ENCODE measurements at places on chromosomes 12 and 14.

DNA sequence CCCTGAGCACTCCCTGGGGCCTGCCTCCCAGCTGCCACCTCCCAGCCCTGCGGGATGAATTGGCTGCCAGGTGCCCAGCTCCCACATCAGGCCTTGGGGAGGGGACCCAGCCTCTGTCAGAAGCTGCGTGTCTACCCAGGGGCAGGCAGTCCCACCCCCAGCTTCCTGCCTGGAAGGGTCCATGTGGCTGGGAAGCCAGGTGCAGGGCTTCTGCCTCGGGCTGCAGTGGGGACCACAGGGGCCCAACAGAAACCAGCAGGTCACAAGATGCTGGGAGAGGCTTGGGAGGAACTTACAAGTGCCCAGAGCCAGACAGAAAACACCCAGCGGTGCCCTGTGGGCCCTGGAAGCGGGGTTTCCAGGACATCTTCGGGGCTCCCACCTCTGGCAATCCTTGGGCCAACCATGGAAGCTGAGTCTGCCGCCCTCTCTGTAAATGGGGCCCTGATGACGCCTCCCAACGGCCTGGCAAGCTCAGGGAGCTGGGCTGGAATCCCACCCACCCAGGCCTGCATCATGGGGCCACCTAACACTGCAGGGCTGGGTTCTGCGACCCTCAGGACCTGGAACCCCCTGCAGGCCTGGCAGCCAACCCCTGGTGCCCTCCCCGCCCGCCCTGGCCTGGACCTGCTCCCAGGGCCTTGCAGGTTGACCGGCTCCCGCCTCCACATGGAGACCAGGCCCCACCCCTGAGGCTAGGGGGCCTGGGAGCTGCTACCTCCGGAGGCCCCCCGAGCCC, 36.6 kb downstream of the CCNK start:
- no peak for DNase-seq

DNA sequence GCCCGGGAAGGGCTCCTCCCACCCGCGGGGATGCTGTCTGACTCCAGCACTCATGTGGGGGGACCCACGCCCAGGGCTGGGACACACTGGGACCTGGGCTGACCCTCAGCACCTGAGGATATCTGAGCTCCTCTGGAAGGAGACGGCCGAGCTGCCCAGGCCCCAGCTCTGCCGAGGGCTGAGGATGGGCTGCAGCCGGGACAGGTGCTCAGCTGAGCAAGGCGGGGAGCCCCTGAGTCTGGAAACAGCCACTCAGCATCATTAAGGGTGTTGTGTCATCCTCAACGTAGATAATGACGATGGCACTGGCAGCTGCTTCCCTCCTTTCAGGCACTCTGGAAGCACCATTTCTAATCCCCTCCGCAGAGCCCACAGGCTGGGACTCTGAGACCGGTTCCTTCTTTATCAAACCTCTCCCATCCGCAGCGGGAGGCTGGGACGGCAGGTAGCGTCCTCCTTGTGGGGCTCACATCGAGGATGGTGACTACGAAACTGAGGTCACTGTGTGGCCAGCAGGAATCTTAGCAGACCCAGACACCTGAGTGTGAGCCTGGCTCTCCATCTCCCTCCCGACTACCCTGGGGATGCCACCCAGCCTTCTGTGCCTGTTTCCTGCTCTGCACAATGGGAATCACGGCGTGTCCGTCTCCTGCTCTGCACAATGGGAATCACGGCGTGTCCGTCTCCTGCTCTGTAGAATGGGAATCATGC, 26.7 kb upstream of the SFSWAP start:
- no peak for DNase-seq

DNA sequence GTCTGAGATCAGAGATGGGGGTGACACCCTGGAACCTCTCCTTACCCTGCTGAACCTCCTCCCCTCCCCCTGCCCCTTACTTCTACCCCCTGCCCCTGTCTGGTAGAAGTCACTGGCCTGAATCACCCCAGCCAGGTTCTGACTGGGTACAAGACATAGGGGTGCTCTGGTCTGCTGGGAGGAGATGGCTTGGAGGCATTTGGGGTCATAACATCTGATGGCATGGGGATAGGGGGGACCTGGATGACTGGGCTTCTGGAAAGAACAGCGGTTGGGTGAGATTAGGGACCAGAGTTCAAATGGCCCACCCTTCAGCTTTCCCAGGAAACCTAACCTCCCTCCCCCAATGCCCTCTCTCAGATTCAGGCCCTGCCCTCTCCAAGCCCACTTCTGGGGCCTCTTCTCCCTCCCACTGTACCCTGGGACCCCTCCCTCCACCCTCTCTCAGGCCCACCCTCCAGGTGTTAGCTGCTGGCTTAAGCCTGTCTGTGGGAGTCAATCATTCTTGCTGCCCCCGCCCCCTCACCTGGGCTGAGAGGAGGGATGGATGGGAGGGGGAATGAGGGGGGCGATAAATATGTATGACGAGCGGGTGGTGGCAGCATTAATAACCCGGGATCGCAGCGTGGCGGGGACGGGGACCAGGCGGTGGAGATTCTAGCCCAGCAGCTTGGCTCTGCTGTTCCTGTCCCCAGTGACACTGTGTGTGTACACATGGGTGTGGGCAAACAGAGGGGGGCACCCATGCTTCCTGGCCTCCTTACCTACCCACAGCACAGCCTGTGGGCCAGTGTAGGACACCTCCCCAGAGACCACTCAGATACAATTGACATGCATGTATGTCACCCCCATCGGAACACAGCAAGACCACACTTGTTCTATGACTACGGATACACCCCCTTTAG, 5.9 kb downstream of the NXPH4 start:
- no peak for DNase-seq

- no peak for DNase-seq
Measured at GRCh38 chr12:25100194-25101091, 94.5 kb downstream of the DNAI7 start.

DNA sequence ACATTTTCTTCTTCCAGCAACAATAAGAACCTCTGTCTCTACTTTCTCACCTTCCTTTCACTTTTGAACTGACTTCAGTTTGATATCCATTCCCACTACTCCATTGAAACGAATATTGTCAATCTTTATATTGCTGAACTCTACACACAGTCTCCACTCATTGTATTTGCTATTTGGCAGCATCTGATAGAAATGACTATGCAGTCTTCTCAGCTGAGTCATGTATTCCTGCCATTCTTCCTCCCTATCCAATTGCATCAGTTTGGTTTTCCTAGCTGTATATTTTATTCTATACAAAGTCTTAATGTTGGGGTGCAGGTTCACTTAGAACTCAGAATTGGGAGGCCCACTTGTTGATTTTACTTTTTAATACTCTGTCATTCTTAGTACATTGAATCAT, 107.5 kb upstream of the CPNE8 start:
- no peak for DNase-seq

GRCh38 chr12:49511410-49511809, 27.4 kb upstream of the KCNH3 start:
- DNase-seq = no peak

DNA sequence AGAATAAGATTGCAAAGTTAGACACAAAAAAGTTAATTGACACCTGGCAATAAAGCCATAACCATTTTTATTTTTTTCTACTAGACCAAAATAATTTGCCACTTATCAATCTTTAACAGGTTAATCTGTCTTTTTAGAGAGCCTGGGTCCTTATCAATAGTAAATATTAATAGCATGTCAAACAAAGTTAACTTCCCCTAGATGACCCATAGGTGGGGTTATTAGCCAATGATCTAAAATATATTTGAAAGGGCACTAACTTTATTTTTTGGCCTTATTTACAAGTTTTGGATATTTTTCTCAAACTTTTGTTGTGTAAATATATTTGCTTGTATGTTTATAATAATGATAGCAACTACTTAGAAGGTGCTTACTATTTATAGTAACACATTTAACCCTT, 3.9 kb downstream of the ANKRD33 start:
- no peak for DNase-seq

DNA sequence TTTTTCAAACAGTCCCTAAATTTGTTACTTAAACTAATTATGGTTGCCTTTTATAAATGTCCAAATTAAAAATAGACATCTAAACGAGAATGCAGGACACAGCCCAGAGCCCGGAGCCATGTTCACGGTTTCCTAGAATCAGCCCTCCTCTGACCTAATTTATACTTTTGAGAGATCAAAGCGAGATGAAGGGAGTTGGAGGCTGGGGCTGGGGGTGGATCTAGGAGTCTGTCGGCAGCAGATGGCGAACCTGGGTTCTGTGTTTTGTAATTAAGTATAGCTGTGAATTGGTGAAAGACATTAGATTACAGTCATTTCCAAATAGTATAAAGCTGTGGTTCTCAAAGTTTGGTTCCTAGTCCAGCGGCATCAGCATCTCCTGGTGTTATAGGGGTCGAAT, 210.1 kb downstream of the SLC41A2 start:
- DNase-seq = no peak

DNA sequence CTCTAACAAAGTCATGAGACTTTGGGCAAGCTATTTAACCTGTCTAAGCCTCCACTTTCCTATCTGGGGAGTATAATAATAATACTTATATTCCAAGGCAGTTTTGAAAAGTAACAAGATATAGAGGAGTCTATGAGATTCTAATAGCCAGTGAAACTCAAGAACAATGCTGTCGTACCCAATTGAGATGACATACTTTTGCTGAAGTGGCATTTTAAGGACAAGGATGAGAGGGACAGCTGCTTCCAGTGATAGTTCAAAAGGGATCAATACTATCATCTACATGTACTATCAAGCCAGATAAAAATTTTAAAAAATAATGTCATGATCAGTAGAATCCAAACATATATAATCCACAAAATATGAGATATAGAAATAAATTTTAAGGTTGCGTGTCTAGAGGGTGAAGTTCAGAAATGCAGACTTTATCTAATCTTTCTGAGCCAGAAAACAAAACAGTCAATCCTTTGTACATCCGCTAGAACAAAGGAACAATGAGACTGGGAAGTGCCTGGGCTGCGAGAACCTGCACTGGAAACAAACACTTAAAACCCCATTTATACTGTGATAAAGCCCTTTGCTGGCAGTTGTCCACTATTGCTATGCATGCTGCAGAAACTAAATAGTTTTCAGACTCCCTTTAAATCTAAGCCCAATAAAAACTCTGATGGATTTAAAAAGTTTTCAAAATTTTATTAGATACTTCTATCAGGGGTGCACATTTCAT, 38.6 kb downstream of the PTPRB start:
- no peak for DNase-seq

DNA sequence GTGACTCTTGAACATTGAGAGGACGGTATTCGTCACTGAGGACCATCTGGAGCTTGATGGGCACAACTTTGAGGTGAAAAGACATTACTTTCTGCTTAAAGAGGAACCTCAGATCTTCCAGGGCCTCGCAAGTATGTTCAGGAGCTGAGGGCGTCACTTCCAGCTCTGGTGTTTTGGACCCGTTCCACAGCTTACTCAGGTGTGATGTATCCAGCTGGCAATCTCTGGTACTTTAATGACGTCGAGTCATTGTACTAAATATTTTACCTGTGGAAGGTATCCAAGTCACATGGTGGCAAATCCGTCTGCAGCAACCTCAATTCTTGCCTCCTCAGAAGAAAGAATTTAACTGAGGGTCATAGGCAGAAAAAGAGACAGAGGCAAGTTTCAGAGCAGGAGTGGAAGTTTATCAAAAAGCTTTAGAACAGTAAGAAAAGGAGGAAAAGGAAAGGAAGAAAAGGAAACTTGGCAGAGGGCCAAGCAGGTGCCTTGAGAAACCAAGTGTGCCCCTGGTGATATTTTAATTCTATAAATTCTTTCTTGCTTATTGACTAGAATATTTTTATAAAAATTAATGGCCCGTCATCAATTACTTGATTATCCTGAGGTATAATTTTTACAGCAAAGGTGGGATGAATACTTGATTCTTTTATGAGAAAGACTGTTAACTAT, 250.6 kb downstream of the AEBP2 start:
- DNase-seq = no peak

DNA sequence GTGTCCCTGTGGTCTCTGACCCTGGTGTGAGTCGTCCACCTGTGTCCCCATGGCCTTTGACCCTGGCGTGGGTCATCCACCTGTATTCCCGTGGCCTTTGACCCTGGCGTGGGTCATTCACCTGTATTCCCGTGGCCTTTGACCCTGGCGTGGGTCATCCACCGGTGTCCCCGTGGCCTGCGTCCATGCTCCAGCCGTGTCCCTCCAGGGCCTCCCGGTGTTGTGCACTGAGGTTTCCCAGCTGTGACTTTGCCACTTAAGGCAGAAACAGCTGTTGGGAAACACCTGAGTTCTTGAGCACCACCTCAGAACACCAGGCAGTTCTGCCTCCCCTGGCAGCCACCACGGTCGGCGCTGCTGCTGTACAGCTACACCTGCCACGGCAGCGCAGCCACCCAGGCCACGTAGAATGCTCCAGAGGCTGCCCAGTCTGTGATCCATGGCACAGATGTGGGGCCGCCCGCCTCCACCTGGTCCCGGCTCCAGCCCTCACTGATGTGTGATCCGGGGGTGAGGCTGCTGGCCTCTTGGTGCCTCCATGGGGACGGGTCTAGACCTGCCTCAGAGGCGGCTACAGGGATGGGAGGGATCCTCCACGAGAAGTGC, 69.1 kb upstream of the GALNT9 start:
- DNase-seq = no peak

GRCh38 chr14:81286574-81287370, 66.0 kb upstream of the GTF2A1 start:
- DNase-seq = no peak

DNA sequence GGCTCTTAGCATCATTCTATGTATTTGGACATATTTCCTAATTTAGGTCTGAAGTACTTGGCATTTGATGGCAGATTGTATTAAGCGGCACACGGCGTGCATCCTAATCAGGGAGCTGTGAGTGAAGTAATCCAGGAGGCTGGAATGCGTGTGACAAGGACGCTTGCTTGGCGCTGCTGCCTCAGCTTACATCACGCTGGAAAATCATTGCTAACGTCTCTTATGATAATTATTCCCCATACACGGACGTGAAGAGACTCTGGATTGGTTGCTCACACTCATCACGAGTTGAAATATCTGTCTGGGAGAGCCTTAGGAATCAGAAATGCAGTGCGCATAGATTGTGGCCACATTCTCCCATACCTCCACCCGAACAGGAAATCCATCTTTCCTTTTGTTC, 85.3 kb downstream of the FBXW8 start:
- DNase-seq = no peak

DNA sequence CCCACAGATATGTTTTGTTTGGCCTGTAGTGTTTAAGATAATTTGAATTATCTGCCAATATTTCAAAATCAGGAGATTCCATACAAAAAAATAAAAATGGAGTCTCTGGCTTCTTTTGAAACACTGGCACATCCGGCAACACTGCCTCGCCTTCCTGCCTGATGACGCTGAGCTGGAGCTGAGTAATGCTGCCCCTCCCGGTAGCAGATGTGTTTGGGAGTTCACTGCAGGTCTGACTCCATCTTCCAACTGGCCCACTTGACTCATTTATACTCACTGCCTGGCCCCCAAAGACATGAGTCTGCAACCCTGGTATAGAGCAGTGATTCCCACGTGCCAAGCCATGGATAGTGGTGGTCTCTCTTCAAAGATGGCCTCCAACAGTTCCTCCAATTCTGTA, 7.4 kb downstream of the CIT start:
- peak; percentile 79 for DNase-seq

DNA sequence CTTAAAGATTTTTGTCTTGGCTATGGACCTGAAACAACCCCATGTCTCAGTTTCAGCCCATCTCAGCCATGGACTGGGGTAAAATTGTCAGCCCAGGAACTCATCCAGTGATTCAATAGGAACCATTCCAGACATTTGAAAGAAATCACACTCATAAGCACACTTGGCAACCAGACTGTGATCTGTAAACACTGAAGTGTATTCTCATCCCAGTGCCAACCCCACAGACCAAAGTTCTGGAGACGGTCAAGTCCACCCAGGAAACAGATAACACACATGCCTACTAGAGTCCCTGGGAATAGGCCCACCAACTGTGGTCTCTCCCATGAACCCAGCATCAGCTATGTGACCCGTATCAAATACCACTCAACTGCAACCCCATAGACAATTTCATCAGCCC, 804.6 kb downstream of the TRHDE start:
- DNase-seq = no peak

All from H54 (cell line).